ENCODE measurements at places on chromosomes 5 and 9.

DNA sequence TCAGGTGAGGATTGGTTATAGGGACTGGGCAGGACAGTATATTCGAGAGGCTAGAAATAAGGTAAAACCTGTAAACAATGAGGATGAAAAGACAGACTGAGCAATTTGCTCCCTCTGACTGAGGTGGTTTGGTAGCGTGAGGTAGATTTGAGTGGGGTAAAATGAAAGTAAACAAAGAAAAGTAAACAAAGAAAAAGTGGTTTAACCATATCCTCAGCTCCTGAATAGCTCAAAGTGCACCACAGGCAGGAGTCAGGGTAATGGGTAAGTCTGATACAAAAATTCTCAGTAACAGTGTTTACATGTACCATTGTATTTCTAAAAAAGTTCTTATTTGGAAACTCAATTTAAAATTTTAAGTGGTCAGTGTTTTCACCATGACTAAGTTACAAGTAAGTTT lies 203.1 kb upstream of the ARRDC3 start:
- DNase-seq = no peak

- DNase-seq = no peak
Measured at GRCh38 chr9:107883496-107884124, 394.0 kb upstream of the KLF4 start.

DNA sequence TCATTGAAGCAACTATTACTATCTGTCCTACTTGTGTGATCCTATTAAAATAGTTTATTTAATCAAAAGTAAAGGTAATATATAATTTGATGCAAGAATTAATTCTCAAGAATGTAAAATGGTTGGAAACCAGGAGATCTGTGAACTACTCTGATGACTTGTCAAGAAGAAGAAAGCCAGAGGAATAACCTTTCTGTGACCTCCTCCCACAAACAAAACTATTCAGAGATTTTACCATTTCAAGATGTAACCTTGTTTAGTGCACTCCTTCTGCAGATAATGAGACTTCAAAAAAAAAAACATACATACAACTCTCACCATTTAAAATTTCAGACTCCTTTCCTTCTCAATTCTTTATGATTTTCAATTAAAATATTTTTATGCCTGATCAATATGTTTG lies 79.5 kb downstream of the RFX3 start:
- no peak for DNase-seq

GRCh38 chr9:123282362-123283047 lies 14.1 kb upstream of the STRBP start:
- DNase-seq = no peak

DNA sequence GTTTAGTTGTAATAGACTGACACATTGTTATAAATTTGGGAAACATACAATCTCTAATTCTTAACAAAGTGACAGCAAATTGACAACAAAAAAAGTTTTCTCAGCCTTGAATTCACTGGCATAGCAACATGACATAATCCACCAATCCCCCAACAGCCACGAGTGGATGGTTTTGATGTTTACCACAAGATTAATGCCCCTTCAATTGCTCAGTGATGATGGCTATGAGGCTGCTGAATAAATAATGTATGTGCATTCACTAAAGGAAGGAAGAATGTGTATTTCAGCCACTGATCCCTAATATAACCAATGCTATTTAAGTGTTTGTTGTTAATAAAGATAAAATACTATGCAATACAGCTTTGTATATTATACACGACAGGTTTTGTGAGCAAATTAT lies 743.6 kb upstream of the DMAC1 start:
- DNase-seq = no peak

GRCh38 chr9:122949696-122950095 lies 8.9 kb downstream of the RABGAP1 start:
- DNase-seq = no peak

DNA sequence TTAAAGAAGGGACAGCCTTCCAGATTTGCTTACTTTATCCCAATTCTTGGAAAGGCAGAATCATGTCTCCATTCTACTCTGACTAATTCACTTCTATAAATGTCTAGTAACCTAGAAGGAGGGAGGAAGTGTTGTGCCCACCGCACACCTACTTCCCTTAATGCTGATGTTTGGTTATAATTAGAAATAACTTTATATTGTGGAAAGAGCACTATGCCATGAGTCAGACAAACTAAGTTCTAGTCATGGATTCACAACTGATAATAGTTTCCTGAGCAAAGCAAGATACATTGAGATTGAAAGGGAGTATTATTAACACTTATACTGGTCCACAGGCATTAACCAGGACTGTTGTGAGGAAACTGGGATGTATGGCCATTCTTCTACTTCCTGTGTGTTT lies 345.9 kb upstream of the RPS23 start:
- DNase-seq = no peak

DNA sequence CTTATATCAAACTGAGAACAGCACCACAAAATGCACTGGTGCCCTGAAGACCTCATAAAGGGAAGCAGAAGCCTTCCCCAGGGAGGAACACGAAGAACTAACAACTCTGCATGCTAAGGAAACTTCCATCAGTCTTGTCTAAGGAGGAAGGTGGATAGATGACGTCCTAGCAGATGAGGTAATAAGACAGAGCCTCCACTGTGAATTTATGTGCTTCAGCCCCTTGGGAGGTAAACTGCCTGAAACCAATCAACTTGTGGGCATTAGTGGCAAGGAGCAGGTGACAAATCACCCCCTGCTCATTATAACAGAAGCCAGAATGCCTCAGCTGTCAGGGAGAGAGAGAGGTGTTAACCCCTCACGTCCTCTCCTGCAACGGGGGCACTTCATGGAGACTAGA lies 48.9 kb upstream of the SPIN1 start:
- no peak for DNase-seq
